T-helper 9 cell (primary cell): ENCODE measurements at places on chromosomes 5 and 9.
A peak's percentile ranks its signal among the peaks of the same experiment; 100 is the strongest.

GRCh38 chr5:109674596-109674995 lies 15.1 kb upstream of the MAN2A1 start:
- no peak for DNase-seq

DNA sequence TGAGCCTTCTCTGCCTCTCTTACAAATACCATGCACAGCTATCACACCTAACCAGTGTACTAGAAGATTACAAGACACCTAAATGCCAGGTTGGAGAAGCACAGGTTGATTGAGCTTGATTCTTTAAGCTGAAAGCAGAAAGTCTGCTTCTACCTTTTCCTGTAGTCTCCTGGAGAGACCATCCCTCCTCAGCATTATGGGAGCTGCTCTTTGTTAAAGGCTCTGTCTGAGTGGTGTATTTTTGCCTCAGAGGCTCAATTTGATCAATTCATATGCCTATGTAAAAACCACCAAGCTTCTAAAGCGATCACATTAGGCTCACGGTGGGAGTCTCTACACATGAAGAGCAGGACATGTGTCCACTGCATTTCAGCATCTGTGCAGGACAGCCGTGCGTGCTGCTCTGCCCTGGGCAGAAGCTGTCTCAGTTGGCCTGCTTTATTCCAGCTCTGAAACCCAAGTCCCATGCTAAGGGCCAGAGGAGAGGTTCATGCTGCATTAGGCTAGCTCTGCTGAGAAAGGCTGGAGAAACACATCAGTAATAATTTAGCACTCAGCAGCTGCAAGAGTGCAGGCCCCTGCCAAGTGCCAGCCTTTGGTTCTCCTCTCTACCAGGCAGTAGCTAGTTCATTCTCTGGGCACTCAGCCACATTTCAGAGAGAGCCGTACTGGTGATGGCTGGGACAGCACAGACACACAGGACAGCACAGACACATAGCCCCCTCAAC lies 41.7 kb downstream of the TMEM167A start:
- DNase-seq: no peak

GRCh38 chr9:15243081-15243480 lies 63.9 kb downstream of the TTC39B start:
- no peak for DNase-seq

- DNase-seq: no peak
These were observed 246.0 kb upstream of the MVB12B start for GRCh38 chr9:126080641-126081040.

GRCh38 chr9:115098226-115098965 lies 19.6 kb downstream of the TNC start:
- DNase-seq: no peak

- DNase-seq: no peak
These were observed 138.7 kb upstream of the GHR start for GRCh38 chr5:42284584-42284983.

- DNase-seq: peak; percentile 17
These were observed 518 bp downstream of the UBE2B start for GRCh38 chr5:134371834-134372340.

DNA sequence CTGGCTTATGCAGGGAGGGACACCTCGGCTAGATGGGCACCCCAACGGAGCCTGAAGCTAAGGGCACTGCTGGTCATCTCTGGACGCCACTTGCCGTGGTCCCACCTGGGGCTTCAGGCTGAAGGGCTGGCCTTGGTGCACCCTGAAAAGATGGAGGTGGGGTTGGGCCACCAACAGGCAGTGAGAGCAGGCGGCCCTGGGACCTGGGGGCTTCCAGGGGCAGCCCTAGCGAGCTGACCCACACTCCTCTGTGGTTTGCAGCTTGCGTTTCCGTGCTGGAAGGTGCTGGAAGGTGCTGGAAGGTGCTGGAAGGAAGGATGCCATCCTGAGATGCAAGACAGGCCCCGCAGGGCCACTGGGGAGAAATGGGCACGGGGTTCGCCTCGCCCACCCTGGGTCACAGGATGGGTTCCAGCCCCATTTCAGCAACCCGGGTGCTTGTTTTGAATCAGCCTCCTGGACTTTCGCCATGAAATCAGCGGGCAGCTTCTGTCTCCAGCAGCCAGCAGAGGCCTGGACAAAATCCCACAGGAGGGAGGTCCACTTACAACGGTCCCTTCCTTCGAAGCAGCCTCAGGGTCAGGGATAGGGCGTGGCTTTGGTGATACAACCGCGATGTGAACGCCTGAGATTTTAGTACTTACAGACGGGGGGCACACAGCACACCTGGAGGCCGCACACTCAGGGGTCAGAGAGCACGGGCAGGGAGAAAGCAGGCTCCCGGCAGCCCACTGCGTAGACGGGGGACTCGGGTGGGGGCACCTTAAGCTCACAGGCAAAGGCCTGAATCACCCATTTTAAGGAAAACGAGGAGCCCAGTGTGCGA lies 303.1 kb upstream of the IRX4 start:
- no peak for DNase-seq

DNA sequence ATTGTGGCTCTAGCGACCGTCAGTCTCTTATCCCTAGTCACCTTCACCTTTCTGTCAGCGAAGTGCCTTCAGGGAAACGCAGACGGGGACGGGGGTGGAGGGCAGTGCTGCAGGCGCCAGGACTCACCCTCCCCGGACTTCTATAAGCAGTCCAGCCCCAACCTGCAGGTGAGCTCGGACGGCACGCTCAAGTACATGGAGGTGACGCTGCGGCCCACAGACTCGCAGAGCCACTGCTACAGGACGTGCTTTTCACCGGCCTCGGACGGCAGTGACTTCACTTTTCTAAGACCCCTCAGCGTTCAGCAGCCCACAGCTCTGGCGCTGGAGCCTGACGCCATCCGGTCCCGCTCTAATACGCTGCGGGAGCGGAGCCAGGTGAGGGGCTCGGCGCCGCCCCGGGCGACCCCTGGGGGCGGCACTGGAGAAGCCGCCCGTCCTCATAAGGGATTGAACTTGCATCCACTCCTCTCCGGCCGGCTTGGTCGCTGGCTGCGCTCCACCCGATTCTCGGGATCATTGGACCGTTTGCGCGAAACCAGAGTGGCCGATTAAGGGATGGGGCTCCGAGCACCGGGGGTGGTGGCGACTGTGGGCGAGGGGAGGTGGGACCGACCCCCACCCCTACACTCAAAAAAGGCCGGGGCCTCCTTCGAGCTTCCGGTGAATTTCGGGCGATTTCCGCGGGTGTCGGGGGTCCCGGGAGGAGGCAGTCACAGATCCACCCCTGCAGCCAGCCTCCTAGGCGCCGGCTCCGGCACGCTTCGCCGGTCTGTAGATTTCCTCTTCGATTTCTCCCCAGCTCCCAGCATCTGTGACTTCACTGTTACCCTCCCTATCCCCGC lies 2.7 kb downstream of the PCDHGC5 start:
- DNase-seq: no peak

DNA sequence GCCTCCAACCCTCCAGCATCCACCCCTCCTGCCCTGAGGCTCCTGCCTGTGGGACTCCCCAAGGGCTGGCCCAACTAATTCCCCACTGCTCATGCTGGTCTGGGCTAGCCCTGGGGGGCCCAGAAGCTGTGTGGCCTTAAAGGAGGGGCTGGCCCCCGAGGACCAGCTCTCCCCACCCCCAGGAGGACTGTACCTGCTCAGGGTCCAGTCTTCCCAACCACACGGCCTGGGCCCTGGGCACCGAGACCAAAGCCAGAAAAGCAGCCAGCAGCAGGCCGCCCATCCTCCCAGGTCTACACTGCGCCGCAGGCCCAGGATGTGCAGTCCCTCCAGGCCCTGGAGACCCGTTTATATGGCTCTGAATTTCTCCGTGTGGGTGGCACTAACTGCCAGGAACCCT lies at the start of gene LCN6:
TSS of gene LCN6 (minus strand) at position 325 of the 400 bp plus-strand sequence. CDS start at position 283, 42 bp downstream.
- no peak for DNase-seq

- no peak for DNase-seq
These were observed 49.2 kb downstream of the TIMD4 start for GRCh38 chr5:156913719-156914370.
